ENCODE measurements at places on chromosomes 1 and 21.

GRCh38 chr21:14773777-14774345 is 227.7 kb upstream of the SAMSN1 start:
- peak; percentile 36 for DNase-seq

DNA sequence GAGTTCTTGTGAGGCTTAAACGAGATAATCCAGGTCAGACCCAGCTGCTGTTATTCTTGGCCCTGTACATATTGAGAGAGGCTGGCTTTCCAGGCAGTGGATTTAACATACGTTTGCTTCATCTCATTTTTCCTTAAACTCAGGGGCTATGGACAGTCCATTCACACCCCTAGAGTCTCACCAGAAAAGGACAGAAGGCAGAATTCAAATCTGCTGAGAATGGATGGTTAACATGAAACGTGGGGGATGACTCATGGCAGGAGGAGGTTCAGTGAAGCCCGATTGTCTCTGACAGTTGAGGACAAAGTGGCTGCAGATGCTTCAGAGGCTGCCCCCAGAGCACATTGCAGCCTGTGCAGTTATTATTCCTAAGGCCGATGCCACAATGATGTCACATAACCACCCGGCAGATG is 39.5 kb downstream of the TGFB2 start:
- DNase-seq, result no peak

DNA sequence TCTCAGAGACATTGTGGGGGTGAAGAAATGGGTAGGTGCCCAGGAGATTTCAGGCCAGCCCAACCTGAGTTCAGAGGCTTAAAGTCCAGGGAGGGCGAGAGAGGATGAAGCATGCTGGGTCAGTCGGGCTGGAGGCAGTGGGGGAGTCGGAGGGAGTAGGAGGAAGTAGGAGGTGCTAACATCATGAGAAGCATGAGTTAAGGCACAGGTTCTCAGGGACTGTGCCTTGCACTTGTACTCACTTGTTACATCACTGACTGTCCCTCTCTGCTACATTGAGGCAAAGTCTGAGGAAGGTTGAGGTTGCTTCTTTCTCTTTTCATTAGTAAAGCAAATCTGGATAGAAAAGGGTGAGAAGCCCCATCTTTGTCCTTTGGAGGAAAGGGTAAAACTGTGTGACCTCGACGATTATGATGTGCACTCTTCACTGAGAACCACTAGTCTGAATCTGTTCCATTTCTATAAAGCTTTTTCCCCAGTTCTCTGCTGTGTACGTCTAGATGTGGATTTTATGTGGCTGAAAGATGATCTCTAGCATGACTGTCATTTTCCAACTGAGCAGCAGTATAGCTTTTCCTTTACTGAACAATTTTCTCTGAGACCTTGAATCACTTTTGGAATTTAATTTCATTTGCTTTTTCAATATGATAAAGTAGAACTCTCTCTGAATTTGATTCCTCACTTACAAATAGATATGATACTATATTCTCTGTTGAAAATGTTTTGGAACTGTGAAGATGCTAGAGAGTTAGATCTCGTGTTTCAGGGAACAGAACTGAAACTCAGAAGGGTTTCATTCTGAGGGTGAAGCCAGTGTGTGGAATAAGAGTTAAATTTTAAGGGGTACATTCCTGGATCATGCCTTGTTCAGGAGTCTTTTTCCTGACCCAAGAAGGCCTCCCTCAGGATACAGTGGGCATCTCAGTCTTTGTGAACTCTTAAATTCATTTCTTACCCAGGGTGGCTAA is 94.6 kb downstream of the FGGY start:
- DNase-seq, result no peak

DNA sequence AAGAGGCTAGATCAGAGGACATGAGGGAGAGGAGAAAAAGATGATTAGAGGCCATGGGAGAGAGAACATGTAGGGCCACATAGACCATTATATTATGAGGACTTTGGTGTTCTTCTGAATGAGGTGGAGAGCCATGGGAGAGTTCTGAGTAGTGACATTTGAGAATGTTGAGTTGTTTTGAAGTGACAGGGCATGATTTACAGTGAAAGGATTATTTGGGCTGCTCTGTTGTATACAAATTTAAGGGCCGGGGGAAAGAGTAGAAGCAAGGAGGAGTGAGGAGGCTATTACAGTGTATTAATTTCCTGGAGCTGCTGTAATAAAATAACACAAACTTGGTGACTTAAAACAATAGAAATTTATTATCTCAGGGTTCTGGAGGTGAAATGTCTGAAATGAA is 102.5 kb upstream of the RGS4 start:
- no peak for DNase-seq
